Fibroblast of the aortic adventitia (primary cell): ENCODE measurements at places on chromosomes 16 and 17.

DNA sequence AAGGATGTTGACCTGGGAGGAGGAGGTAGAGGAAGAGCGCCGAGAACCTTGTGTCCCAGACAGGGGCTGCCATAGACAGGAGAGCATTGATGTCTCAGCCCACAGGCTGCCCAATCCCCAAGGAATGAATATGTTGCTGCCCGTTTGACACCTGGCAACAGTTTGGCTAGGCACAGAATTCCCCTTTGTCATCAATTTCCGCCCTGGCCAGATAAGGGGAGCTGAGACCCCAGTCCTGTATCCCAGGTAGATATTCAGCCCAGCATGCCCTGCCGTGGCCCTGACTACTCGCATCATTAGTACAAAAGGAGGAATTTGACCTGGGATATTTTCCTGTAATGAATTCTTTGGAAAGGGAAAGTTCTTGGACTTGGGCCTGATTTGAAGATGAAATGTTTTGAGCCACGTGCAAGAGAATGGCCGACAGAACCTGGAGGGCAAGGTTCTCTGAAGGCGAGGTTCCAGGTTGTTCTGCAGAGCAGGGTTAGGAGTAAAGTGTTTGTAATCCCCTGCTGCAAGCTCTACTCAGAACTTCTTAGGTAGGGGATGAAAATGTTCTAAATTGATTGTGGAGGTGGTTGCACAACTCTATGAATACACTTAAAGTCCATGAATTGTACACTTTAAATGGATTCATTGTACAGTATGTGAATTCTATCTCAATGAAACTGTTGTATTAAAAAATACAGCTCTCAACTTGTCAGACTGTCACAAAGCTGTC is 108.8 kb downstream of the SOCS1 start:
- DNase-seq: no peak

DNA sequence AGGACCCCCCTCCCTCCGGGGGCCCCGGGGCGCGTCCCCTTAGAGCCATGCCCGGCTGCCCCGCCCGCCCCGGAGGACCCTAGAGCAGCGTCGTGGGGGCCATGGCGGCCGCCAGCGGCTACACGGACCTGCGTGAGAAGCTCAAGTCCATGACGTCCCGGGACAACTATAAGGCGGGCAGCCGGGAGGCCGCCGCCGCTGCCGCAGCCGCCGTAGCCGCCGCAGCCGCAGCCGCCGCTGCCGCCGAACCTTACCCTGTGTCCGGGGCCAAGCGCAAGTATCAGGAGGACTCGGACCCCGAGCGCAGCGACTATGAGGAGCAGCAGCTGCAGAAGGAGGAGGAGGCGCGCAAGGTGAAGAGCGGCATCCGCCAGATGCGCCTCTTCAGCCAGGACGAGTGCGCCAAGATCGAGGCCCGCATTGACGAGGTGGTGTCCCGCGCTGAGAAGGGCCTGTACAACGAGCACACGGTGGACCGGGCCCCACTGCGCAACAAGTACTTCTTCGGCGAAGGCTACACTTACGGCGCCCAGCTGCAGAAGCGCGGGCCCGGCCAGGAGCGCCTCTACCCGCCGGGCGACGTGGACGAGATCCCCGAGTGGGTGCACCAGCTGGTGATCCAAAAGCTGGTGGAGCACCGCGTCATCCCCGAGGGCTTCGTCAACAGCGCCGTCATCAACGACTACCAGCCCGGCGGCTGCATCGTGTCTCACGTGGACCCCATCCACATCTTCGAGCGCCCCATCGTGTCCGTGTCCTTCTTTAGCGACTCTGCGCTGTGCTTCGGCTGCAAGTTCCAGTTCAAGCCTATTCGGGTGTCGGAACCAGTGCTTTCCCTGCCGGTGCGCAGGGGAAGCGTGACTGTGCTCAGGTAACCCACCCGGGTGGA is 759 bp downstream of the ALKBH5 start:
- peak; percentile 42 for DNase-seq

DNA sequence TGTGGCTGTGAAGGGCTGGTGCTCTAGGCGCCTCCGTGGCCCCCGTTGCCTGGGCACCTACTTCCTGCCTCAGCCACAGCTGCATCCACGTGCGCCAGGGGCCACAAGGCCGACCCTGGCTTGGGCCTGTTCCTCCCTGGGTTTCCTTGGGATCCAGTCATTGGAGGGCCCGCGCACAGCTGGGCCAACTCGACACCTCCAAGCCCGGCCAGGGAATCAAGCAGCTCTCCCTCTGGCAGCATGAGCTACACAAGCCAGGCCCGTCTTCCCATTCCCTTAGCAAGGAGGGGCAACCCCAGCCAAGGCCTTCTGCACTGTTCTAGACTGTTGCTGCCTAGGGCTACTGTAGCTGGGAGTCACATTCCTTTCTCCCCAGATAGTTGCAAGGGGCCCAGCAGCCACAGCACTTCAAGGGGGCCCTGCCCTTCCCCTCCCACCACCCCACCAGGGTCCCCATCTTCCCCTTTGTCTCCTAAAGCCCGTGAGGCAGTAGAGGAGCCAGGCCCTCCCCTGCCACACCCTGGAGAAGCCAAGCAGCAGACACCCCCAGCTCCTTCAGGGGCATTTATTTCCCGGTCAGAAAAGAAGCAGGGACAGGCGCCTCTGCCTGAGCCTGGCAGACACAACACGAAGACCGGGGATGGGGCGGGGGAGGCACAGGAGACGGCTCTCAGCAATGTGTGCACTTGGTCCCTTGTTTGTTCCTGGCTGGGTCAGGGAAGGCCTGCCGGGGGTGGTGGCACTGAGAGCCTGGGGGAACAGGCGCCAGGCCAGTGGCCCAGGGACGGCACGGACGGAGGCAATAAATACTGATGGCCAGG is 3.8 kb downstream of the ARHGDIA start:
- peak; percentile 63 for DNase-seq

DNA sequence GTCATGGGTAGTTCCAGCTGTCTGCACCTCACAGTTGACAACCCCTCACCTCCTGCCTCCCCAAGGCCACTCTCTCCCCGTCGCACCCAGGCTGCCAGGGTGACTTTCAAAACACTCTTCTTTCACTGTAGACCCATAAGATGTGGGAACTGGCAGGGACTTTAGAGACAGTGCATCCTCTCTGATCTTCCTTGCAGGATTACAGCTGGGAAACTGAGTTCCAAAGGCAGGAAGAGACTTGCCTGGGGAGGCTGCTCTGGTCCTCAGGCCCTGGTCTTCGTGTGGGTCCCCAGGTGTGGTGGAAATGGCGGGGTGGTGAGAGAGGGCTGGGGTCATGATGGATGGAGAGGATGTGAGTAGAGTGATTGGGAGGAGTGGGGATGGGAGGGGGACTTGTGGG is 21.9 kb upstream of the NKD1 start:
- no peak for DNase-seq

GRCh38 chr16:89581045-89581695 is 5.6 kb downstream of the CPNE7 start:
- peak; percentile 96 for DNase-seq

GRCh38 chr17:69414408-69415274 is at the start of gene MAP2K6:
MAP2K6 (plus strand) TSS chr17:69414697; CDS start chr17:69414985, 288 bp downstream.
- DNase-seq: peak; percentile 61

DNA sequence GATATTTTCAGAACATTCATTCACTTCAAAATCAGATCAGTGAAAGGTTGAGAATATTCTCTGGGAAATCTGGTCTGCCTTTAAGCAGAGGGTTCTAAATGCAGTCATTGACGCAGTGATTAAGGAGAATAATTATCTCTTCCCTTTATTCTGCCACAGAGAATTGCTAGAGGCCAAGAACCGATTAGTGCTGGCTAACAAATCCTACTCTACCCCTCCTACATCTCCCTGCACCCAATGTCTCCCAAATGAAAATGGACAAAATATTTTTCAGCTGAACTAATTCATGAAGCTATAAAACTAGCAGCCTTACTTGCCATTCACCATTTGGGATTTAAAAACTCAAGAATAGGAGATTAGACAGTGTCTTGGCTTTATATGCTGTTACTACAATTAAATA is 185.5 kb upstream of the SOX9 start:
- no peak for DNase-seq

- peak; percentile 85 for DNase-seq
Measured at GRCh38 chr17:35373984-35374765, 754 bp upstream of the SLFN11 start.

GRCh38 chr16:14338236-14338635 is 267.1 kb downstream of the MRTFB start:
- DNase-seq: no peak

- DNase-seq: peak; percentile 12
Measured at GRCh38 chr16:68640972-68641371, 4.1 kb upstream of the CDH3 start.

GRCh38 chr17:47244697-47245096 is 8.9 kb upstream of the ITGB3 start:
- peak; percentile 25 for DNase-seq

- no peak for DNase-seq
Measured at GRCh38 chr16:85556456-85557082, 56.6 kb upstream of the GSE1 start.

- no peak for DNase-seq
Measured at GRCh38 chr17:4008441-4009185, 44.4 kb upstream of the ATP2A3 start.

GRCh38 chr17:31900877-31901276 is 631 bp downstream of the UTP6 start:
- peak; percentile 40 for DNase-seq

- DNase-seq: peak; percentile 70
Measured at GRCh38 chr17:40316571-40317344, 7.8 kb downstream of the RARA start.

- DNase-seq: no peak
Measured at GRCh38 chr17:14432079-14432478, 131.2 kb downstream of the HS3ST3B1 start.

GRCh38 chr17:40846515-40847144 is 20.4 kb downstream of the KRT12 start:
- no peak for DNase-seq

GRCh38 chr16:54454616-54455015 is 168.0 kb upstream of the IRX3 start:
- DNase-seq: no peak

DNA sequence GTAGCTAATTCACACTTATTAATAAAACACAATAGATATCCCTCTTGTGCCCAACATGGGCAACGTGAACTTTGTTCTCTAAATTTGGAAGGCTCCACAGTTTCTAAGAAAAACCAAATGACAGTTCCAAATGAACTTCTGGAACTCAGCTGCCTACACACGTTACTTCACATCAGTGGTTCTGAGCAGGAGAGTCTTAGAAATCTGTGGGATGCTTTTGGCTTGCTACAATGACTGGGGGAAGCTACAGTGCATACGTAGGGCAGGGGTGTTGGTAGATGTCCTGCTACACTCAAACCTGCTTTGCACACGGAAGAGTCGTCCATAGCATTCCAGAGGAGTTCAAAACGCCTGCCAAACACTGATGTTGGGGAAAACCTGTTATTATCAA is 8.0 kb downstream of the TXNDC11 start:
- DNase-seq: no peak

DNA sequence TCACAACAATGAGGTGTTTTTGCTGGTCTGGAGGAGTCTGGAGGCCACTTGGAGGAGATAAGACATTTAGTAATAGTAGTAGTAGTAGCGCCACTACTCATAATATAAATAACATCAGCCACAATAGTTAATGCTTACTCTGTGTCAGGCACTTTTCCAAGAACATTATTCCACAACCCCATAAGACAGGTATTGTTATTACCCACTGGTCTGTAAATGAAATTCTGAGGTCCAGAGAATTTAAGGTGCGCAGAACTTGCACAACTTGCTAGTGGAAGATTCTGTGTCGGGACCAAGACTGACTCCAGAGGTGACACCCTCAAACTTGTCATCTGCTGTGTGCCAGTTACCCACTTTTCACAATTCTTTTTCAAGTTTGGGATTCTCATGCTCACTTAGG is 106.5 kb downstream of the MRM1 start:
- DNase-seq: no peak

- no peak for DNase-seq
Measured at GRCh38 chr17:17768424-17769088, 68.2 kb downstream of the SREBF1 start.

DNA sequence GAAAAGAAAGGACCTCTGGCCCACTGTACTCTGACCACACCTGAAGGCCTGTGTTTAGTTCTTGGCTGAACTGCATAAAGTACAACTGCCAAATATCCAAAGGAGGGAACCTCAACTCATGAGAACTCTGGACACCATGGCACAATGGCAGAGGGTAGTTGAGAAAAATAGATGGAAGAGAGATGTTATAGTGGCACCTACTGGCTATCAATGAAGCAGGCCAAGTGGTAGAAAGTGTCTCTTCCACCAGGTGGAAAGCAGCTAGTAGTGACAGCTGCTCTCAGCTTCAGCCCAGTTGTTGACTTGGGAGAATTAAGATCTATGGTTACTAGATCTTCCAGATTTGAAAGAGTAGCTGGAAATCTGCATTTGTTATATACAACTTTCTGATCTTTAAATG is 3.2 kb downstream of the MED31 start:
- no peak for DNase-seq

DNA sequence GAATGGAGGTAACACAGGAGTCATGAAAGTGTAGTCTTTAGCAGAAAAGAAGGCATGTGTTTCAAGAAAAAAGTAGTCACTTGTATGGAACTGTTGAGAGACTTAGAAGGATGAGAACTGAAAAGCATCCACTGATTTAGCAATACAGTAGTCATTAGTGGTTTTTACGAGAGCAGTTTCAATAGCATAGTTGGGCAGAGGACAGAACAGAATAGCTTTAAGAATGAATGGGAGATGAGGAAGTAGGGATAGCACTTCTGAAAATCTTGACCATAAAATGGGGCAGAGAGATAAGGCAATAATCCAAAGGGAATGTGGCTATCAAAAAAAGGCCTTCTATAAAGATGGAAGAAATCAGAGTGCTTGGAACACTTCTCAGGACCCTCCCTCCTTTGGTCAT is 64.8 kb upstream of the C17orf78 start:
- DNase-seq: no peak

DNA sequence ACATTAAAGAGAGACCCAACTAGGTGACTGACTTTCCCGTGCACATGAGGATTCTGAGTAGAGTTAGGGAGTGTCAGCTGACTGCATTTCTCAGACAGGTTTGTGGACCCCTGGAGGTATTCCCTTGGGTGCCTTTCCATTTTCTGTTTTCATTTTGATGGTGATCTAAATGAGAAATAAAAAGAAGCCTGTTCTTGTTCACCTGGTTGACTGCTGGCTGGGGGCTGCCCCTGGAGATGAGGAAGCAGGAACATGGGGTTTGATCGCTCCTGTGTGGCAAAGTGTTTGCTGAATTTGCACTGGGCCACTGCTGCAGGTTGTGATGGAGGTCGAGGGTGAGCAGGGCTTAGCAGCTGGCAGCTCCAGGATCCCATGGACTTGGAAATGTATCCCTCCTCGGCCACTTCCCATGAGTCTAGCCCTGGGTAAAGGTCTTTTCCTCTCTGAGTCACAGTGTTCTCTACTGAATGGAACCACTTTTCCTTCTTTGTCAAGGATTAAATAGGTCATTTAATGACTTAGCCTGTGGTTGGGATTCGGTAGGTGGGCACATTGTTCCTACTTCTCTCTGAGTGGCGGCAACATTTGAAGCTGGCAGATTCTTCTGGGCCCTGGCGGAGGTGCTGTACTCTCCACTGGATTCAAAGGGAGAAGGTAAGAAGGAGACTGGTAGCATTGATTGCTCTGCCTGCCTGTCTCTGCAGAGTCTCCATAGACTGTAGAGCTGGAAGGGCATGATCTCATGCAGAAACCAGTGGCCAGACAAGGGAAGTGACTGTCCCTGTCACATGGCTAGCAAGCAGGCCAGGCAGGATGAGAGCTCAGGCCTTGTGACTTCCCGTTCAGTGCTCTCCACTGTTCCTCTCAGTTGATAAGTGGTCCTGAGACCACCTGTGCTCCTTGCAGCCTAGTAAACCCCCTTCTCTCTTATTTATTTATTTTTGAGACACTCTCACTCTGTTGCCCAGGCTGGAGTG is 17.9 kb downstream of the SNX29 start:
- DNase-seq: no peak

GRCh38 chr16:68144008-68144407 is 58.8 kb downstream of the NFATC3 start:
- DNase-seq: no peak

- peak; percentile 79 for DNase-seq
Measured at GRCh38 chr17:43784628-43785101, 4.4 kb downstream of the CFAP97D1 start.
